Right renal cortex interstitium (tissue), 3 donors: ENCODE measurements at places on chromosomes 12 and 14.

DNA sequence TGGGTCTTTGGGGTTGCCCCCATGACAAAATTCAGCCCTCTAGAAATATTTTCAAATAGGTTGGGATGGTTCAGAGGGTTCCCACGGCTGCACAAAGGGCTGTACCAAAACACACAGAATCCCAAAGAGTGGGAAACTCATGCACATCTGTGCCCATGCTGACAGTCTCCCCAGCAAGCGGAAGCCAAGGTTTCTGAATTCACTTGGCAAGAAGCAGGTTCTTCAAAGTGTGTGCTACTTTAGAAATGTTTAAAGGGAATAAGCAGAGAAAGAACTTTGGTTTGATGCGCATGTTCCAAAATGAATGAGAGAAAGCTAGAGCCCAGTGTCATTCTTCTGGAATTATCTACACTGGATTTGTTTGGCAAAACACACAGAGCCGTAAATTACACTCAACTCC lies 46.7 kb downstream of the FOXN3 start:
- no peak for DNase-seq

DNA sequence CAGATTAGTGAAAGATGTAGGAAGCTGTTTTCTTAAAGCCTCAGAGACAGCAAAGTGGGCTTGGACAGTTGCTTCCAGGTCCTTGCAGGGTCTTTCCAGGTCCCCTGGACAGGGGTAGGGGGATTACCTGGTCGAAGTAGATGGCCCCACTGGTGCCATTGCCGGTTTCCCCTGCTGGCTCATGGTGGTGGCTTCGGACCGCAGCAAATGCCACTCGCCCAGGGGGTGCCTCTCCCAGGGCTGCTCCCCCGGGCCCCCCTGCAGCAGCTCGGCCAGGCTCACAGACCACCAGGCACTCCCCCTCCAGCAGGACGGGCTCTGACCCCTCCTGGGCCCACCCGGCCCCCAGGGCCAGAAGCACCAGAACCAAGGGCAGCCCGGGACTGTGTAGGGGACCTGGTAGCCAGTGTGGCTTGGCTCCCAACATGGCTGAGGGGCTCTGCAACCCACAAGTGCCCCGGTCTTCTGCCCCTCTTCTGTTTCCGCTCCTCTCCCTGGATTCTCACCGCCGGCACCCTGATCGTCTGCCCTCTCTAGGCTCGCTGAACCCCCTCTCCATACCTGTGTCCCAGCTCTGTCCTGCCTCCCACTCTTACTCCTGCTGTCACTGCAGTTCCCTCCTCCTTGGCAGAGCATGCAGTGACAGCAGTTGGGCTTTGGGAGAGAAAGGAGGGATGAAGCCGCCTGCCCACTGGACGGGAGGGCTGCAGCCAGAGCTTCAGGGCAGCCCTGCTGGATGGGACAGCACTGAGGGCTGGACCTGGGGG lies 657 bp downstream of the CBLN3 start:
- DNase-seq: no peak

- no peak for DNase-seq
Observed at GRCh38 chr14:68244262-68244980, 424.8 kb downstream of the RAD51B start.

DNA sequence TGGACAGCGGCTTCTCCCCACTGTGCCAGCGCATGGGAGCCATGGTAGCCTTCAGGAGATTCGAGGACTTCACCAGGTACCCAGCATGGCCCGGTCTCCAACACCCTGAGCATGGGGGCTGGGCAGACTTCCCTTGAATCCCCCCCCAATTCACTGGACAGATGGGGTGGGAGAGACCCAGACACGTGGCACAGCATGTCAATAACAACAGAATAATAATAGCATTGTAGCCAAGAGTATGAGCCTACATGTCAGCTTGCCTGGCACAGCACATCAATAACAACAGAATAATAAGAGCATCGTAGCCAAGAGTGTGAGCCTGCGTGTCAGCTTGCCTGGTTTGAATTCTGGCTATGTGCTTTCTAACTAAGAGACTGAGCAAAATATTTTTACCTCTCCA lies 76.4 kb downstream of the FOXN4 start:
- DNase-seq: no peak

DNA sequence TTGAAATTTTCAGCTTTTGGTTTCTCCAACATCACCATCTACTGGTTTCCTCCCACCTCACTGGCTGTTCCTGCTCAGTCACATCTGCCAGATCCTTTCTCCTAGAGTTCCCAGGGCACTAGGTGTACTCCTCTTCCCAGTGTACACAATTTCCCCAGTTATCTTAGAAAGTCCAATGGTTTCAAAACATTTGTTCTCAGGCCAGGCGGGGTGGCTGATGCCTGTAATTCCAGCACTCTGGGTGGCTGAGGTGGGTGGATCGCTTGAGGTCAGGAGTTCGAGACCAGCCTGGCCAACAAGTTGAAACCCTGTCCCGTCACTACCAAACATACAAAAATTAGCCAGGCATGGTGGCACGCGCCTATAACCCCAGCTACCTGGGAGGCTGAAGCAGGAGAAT lies 60.7 kb downstream of the SPPL3 start:
- no peak for DNase-seq
